CD8-positive, alpha-beta T cell (primary cell): ENCODE measurements at places on chromosomes 12 and 14. TPM values are rescaled to one million over a fixed set of nuclear protein-coding genes. Genes with fewer than 3 reads are reported as not detected.

- no peak for DNase-seq
Observed at GRCh38 chr12:15356951-15357364, 34.6 kb downstream of the PTPRO start.

GRCh38 chr14:55054098-55054497, 2.7 kb downstream of the MAPK1IP1L start:
- DNase-seq: no peak

KSR2 gene
- 0.03 TPM for total RNA-seq

IL26 gene
- not detected for total RNA-seq

KRT72 gene
- total RNA-seq: 5.8 TPM

PLEKHD1 gene
- total RNA-seq: 0.46 TPM
